ENCODE measurements at places on chromosomes 5 and 9.

- no peak for DNase-seq
Observed at GRCh38 chr9:87008667-87009066, 61.4 kb upstream of the GAS1 start.

DNA sequence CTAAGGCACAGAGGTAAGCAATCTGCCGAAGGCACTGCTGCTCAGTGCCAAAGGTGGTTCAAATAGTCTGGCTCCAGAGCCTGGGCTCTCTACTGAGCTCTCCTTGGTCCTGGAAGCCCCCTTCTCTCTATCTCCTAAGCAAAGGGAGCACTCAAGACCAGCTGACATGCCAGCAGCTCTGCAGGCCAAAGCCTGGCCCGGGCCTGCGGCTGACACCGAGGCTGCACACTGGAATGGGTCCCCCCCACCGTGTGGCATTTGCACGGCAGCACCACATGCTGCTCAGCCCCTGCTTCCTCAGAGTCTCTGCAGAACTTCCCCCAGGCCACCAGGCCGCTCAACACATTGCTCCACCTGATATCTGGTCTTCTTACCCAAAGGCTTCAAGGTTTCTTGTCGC lies 57.8 kb upstream of the GOLPH3 start:
- no peak for DNase-seq

- no peak for DNase-seq
Observed at GRCh38 chr9:98333703-98334582, 78.5 kb upstream of the TBC1D2 start.

DNA sequence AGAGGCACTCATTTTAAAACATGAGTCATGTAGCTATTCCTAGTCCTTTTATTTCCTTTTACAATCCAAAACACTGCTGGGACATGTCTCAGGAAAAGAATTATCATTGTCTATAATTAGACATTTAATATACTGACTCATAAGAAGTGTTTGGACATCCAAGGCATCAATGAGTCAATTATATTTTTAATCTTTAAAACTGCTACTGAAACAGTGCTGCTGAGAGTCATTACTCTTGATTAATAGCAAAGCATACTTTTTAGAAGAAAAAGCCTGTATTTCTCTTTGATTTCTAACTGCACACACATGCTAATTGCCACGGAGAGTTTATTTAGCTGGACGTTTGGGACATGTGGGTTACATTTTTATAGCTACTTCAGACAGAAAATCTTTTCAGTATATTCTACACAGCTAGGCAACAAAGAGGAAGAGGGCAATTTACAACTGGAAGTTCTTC lies 1249.0 kb upstream of the CDH18 start:
- DNase-seq, result no peak

- DNase-seq, result no peak
Observed at GRCh38 chr5:102545175-102545574, 46.4 kb upstream of the SLCO6A1 start.

- no peak for DNase-seq
Observed at GRCh38 chr5:150562832-150563231, 54.9 kb downstream of the NDST1 start.

DNA sequence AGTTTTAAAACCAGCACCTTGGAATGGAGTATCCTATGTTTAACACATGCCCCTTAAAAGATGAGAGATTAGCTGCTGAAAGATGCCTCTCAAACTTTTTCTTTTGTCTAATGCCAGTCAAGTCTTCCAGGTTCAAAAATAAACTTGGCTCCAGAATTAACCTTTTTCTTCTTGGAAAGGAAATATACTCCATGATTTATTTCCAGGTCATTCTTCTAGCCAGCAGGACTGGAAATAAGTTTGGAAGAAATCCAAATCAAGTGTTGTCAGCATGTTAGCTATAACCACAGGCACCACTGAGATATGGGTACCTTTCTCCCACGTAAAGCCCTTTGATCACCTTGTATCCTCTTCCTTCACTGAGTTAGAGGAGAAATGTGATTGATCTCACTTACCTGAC lies 56.1 kb downstream of the NLN start:
- DNase-seq, result no peak

DNA sequence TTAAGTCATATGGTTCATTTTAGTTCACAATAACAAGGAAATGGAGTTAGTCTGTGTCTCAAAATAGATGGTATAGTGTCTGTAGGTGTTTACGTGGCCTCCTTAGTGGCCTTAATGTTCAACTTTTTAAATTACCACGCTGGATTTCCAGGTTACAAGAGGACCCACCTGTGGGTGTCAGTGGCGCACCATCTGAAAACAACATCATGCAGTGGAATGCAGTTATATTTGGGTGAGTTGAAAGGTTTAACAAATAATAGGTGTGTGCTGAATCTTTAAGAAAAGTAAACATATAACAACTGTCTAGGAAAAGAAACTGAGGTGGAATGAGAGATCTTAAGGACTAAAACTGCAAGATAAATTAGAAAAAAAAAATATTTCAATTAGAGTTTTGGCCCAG lies 2.9 kb downstream of the UBE2B start:
- DNase-seq, result no peak

- DNase-seq, result no peak
Observed at GRCh38 chr5:97192580-97193354, 9.7 kb upstream of the RIOK2 start.

GRCh38 chr9:98214811-98215210 lies 22.4 kb upstream of the CORO2A start:
- no peak for DNase-seq

DNA sequence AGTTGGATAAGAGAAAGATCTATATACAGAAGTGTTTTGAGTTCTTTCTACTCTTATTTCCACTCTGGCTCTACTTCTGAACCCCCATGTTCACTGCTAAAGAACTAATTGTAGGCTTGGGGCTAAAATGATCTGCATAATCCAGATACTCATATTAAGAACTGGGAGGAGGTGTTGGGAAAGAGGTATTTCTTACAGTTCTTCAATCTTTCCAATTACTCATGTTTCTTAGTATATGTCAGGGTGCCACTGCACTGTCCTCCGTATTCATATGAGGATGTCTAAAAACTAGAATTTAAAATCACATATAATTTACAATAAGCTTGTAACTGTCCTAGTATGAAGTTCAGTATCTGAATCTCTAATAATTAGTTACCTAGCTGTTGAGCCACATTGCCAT lies 12.7 kb downstream of the NIPBL start:
- no peak for DNase-seq

- no peak for DNase-seq
Observed at GRCh38 chr5:56460681-56461191, 227.6 kb upstream of the ANKRD55 start.

DNA sequence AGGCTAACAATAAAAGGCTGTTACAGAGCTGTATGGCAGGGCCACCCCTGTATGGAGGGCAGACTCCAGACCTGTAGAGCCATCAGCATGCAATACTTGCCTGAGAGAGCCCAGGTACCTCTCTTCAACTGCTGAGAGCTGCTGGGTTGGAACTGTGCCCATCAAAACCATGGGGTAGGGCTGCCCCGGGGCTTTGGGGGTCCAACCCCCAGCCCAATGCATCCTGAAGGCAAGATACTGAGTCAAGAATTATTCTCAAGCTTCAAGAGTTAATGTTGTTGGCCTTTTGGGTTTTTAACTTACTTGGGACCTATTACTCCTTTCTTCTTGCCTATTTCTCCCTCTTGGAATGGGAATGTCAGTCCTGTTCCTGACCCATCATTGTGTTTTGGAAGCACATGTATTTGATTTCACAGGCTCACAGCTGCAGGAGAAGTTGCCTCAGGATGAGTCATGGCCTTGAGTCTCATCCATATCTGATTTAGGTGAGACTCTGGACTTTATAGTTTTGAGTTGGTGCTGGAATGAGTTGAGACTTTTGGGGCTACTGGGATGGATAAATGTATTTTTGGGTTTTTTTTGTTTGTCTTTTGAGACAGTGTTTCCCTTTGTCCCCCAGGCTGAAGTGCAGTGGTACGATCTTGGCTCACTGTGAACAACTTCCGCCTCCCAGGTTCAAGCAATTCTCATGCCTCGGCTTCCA lies 21.0 kb upstream of the CDK7 start:
- no peak for DNase-seq

- no peak for DNase-seq
Observed at GRCh38 chr9:137694962-137695875, 76.4 kb downstream of the EHMT1 start.

GRCh38 chr5:1762883-1763547 lies 36.6 kb downstream of the MRPL36 start:
- DNase-seq, result no peak

DNA sequence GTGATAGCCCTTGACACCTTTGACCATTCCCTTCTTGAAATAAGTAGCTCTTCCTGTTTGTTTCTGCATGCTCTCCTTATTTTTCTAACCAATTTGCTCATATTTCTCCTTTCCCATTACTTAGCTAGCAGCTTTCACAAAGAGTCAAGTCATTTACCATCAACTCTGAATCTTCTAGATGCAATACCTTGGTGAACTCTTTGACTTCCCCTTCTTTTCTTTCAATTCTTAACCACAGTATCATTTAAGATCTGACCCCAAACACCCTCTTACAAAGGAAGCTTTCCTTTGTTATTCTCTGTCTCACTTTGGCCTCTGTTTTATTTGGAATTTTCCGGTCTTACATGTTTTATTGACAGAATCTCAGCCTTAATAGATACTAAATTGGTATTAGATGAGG lies 14.0 kb downstream of the NFX1 start:
- no peak for DNase-seq

DNA sequence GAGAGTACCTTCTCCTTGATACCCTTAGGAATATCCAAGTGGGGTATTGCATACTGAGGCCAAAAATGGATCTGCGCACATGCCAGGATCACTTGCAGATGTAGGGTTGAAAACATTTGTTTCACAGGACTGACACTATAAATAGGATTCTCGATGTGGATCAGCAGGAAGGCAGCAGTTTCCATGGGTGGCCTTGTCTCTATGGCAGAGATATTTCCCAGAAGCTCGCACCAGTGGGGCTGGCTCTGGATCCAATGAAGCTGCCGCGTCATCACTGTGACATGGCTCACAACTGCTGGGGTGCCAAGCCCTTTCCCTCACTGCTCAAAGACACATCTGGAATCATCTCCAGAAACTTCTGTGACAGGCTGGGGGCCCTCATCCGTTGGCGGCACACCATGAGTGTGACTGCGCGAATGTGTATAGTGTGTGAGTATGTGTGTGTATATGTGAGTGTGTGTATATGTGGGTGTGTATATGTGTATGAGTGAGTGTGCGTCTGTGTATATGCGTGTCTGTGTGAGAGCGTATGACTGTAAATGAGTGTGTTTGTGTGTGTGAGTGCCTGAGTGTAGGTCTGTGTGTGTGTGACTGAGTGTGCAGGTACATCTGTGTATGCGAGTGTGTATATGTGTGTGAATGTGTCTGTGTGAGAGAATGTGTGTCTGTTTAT lies 182.5 kb downstream of the GAS1 start:
- no peak for DNase-seq

DNA sequence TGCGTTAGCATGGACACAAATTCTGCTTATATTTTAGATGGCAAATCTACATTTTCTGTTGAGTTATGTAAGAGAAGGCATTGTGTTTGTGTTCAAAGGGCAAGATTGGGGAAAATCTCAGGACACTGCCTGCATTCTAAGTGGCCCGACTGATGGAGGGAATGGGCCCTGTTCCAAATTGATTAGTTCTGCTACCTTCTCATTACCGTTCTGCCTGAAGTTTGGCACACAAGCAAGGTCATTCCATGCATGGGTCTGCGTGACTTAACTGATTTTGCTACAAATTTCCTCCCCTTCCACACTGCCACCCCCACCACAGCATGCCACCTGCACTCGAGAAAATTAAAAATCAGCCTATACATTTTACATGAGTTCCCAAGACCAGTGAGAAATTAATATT lies 409.9 kb downstream of the BRINP1 start:
- DNase-seq, result no peak

GRCh38 chr5:21642312-21642711 lies 1210.8 kb downstream of the CDH12 start:
- no peak for DNase-seq

DNA sequence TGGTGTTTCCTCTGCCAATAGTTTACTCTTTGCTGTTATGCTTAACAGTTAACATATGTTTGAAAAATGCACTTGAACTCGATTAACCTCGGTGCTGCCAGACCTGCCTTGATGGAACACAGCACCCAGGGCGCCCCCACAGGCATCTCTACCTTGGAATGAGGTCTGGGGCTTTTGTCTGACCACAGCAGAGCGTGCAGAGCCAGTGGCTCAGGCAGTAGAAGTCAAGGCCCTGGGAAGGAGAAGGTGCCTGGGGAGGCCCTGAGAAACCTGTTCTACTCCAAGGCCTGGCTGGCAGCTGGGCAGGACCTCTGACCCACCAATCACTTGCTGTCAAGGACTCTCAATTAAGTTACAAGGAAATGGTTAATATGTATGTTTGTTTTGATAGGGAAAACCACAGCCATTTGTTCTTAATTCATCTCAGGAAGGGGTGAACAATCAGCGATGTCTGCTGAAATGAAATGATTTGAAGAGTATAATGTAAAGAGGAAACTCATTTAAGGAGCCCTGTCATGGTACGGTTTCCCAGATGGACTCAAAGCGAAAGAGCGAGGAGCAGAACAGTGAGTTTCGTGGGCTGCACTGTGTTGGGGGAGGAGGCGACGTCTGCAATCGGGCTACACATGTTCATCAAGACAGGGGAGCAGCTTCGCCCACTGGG lies 21.9 kb downstream of the MACROH2A1 start:
- DNase-seq, result no peak

DNA sequence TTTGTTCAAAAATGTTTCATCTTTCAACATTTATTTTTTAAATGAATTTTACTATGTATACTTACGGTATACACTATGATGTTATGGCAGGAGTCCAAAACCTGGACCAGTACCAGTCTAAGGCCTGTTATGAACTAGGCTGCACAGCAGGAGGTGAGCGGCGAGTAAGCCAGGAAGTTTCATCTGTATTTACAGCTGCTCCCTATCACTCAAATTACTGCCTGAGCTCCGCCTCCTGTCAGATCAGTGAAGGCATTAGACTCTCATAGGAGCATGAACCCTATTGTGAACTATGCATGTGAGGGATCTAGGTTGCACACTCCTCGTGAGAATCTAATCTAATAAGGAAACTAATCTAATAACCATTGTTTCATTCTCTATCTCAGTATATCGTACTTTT lies 715.5 kb upstream of the PTPRD start:
- DNase-seq, result no peak

- no peak for DNase-seq
Observed at GRCh38 chr5:133520991-133521706, 91.2 kb downstream of the FSTL4 start.

- no peak for DNase-seq
Observed at GRCh38 chr5:138611678-138612218, 36.5 kb upstream of the HSPA9 start.

GRCh38 chr9:84141741-84142370 lies 161.3 kb downstream of the RMI1 start:
- no peak for DNase-seq
